ENCODE measurements at places on chromosomes 5 and 9. TPM values are rescaled to one million over a fixed set of nuclear protein-coding genes. Genes with fewer than 3 reads are reported as not detected.

- H3K4me1 ChIP-seq, result peaks cover 11% of the 10 kb centered on the region
- DNase-seq, result no peak
- H3K4me3 ChIP-seq, result no peak overlapping the region
- no peak overlapping the region for H3K27ac ChIP-seq
Measured at GRCh38 chr9:110954822-110955291, 83.4 kb downstream of the LPAR1 start.

- H3K27me3 ChIP-seq, result no peaks in the 10 kb centered on the region
- no peak overlapping the region for H3K4me3 ChIP-seq
- H3K27ac ChIP-seq, result no peak overlapping the region
- no peaks in the 10 kb centered on the region for H3K36me3 ChIP-seq
- H3K4me1 ChIP-seq, result no peaks in the 10 kb centered on the region
- no peak for DNase-seq
Measured at GRCh38 chr5:116527582-116527981, 47.0 kb downstream of the SEMA6A start.

GRCh38 chr5:36151434-36152323 is at the start of the genes LMBRD2 and SKP2:
LMBRD2 (minus strand) TSS chr5:36151887; CDS start chr5:36143349, 8,538 bp downstream.
SKP2 (plus strand) TSS chr5:36152111; CDS start chr5:36152263, 152 bp downstream.
- no peaks in the 10 kb centered on the region for H3K36me3 ChIP-seq
- H3K27ac ChIP-seq, result peak within 1 kb of the TSS; percentile 78
- H3K27me3 ChIP-seq, result no peaks in the 10 kb centered on the region
- H3K4me1 ChIP-seq, result peaks cover 10% of the 10 kb centered on the region
- DNase-seq, result peak; percentile 98

- H3K27ac ChIP-seq, result peak overlapping the region; percentile 63
- peaks cover 11% of the 10 kb centered on the region for H3K4me1 ChIP-seq
- no peak for DNase-seq
- H3K4me3 ChIP-seq, result no peak overlapping the region
Measured at GRCh38 chr9:120918931-120919842, 7.4 kb downstream of the TRAF1 start.

Gene GRIN3A
- 0.27 TPM for total RNA-seq

Gene INSL4
- not detected for total RNA-seq

GRCh38 chr9:83247732-83248131 is 184.8 kb upstream of the RASEF start:
- no peak overlapping the region for H3K4me3 ChIP-seq
- no peaks in the 10 kb centered on the region for H3K27me3 ChIP-seq
- no peaks in the 10 kb centered on the region for H3K36me3 ChIP-seq
- DNase-seq, result no peak

Gene ABL1
- 85.8 TPM for total RNA-seq

DNA sequence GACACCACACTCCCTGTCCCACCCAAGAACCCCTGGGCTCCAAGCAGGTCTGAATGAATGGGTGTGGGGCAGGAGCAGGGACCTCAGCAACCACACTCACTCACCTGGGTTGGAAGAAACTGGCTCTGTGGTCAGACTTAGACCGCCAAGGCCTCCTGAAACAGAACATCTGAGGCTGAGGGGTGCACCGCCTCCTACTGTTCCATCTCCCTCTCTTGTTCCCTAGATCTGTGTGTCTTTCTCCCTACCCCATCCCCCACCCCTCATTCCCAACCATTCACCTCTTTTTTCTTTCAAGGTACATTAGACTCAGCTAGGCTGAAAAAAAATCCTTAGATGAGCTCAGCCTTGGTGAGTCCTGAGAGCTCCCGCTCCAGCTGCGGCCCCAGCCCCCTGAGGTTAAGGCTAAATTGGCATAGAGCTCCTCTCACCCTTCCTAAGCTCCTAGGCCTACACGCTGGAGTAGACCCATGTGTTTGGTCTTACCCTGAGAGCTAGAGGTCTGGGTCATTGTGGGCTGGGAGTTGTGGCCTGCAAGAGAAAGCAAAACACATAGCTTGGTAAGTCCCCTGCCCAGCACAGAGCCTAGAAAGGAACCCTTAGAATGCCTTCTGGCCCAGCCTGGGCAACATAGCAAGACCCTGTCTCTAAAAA is 4.8 kb downstream of the ECSCR start:
- H3K4me3 ChIP-seq, result no peak overlapping the region
- no peaks in the 10 kb centered on the region for H3K4me1 ChIP-seq
- no peak for DNase-seq
- no peak overlapping the region for H3K27ac ChIP-seq
- H3K27me3 ChIP-seq, result no peaks in the 10 kb centered on the region

Gene CER1
- total RNA-seq, result not detected

DNA sequence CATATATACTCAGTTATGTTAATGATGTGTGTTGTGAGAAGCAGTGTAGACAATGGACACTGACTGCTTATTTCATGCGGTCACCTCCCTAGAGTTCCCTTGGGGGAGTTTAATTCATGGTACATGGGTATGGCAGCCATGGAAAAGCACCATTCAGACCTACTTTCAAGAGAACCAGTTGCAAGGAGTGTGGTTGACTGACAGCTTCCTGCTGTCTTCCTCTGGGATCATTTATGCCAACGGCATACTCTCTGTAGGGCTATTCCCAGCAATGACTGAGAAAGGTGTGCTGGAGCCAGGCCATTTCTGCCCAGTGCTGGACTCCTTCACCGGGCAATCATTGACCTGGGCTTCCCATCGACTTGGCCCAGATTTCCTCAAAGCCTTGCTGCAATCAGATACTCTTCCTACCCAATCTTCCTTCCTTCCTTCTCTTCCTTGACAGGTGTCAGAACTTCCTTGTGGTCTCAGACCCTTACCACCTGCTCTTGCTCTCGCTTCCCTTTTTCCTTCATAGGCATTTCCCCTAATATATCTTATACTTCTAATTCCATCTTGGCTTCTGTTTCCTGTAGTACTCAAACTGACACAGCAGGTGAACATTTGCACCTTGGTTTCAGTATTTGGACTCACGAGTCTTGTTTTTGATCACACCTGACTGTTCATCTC is 3.4 kb upstream of the CLINT1 start:
- H3K36me3 ChIP-seq, result no peaks in the 10 kb centered on the region
- no peak for DNase-seq
- no peaks in the 10 kb centered on the region for H3K27me3 ChIP-seq
- H3K27ac ChIP-seq, result no peak overlapping the region

GRCh38 chr9:20636888-20637440 is 14.7 kb upstream of the MLLT3 start:
- DNase-seq, result no peak
- H3K4me1 ChIP-seq, result no peaks in the 10 kb centered on the region
- H3K27ac ChIP-seq, result no peak overlapping the region
- no peaks in the 10 kb centered on the region for H3K36me3 ChIP-seq
- no peaks in the 10 kb centered on the region for H3K27me3 ChIP-seq
- no peak overlapping the region for H3K4me3 ChIP-seq

DNA sequence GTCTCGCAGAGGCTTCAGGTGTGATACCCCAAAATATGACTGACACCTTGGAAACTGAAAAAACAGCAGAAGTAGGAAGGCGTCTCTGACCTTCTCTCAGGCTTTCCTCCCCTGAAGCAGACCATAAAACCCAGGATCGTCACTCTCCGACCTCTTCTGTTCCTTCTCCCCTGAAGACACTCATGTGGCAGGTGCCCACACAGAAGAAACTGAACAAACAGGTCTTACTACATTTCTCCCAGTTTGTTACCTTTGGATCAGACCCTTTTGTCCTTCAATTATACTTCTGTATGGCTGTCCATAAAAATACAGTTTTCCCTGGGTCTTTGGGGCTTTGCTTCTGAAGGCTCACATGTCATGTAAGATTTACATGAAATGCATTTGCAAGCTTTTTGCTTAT is 10.3 kb upstream of the PRUNE2 start:
- H3K27ac ChIP-seq, result no peak overlapping the region

Gene ANXA2R
- 5.1 TPM for total RNA-seq

Gene EGFLAM
- not detected for total RNA-seq

DNA sequence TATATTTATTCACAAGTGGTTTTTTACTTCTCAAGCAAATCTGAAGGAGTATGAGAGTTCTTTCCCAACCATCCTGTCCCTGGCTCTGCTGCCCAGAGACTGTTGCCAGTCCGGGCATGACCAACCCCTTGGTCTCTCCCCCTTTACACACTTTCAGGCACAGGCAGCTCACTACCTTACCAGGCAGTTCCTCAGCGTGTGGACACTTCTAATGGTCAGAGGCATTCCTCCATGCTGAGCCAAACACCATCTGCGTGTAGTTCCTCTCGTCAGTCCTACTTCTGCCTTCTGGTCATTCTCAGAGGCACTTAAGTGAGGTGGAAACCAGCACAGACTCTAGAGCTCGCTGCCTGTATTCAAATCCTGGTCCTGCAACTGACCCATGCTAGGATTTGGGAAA is 56.1 kb downstream of the TSTD2 start:
- no peaks in the 10 kb centered on the region for H3K36me3 ChIP-seq
- no peaks in the 10 kb centered on the region for H3K4me1 ChIP-seq
- H3K4me3 ChIP-seq, result no peak overlapping the region
- no peaks in the 10 kb centered on the region for H3K27me3 ChIP-seq

Gene TAF11L2
- total RNA-seq, result not detected

DNA sequence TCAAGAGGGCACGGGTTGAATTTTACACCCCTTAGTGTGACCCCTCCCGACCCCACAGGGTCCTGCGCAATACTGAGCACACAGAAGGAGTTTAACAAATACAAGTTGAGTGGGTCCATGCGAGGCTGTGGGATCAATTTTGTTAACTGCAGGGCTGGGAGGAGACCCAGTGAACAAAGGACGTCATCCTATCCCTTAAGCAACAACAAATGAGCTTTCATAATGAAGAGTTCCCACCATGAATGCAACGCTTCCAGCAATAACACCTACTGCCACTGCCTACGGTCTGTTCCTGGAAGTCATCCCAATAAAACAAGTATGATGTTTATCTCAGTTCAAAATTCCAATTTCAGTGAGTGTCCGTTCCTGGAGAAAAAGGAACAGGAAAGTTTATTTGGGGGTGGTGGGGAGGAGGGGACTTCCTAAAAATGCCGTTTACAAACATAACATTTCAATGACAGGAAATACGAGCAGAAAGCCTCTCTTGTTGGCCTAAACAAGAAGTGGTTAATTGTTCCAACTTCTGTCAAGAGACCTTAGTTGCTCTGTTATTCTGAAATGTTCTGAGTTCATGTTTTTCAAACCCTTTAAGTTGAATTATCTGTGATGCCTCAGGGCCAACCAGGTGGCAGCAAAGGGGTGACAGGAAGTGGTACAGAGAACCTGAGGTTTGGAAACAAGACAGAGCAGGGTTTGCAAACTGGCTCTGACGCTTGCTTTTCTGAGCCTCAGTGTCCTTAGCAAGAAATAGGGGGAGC is 65.8 kb upstream of the PLPP6 start:
- no peaks in the 10 kb centered on the region for H3K36me3 ChIP-seq
- no peak overlapping the region for H3K4me3 ChIP-seq
- H3K4me1 ChIP-seq, result no peaks in the 10 kb centered on the region

Measured in Peyer's patch (tissue), 4 donors.